ENCODE measurements at places on chromosomes 6 and 20.

DNA sequence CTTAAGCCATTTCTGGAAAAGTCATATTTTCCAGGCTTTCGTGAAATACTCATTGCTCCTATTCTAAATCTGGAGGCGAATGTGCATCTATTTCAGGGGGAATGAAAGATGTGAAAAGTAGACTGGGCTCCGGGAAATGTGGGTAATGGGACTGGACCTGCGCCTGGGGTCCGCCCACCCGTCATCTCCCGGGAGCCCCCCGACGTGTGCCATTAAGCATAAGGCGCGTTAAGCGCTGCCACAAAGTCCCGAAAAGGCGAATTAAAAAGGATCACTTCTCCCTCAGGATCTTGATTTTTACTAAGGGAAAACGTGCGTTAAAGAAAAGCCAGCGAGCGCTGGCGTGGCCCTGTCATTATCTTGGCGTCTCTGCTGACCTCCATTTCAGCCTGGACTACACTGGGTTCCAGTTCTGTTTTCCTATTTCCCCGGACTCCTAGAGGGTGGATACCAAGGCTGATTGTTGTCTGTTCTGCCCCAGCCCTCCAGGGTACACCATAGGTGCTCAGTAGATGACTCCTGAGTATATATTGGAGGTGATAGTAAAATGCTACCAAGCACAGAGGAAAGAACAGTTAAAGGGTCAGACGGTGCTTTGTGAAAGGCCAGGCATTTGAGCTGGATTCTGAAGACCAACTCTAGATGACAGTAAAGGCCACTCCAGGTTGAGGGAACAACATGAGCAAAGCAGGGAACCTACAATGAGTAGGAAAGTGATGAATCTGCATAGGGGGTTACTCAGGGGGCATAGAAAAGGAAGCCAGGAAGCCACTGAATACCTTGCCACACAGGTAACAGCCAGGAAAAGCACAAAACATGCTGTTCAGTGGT is 89.2 kb upstream of the ARID1B start:
- DNase-seq: no peak

DNA sequence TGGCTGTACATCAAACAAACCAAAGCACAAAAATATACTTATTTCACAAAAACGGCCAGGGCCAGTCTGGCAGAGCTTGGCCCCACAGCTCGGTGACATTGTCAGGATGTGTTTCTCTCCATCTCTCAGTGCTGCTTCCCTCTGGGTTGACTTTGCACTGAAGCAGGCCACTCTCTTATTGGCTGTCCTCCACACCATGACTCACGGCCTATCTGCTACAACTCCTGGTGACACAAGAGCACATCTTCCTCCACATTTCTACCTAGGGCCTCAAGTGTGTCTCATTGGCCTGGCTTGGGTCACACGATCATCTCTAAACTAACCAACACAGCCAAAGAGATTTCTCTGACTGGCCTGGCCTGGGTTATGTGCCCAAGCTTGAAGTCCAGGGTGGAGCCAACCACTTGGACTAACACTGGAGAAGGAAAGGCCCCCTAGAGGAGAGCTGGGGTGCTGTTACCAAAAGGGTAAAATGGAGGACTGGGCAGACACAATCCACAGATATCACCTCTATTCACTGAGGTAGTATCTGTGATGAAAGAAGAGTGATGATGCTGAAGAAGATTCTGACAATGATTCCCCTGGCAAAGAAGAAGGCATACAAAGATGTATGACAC is 159.8 kb upstream of the TSHZ2 start:
- DNase-seq: no peak

DNA sequence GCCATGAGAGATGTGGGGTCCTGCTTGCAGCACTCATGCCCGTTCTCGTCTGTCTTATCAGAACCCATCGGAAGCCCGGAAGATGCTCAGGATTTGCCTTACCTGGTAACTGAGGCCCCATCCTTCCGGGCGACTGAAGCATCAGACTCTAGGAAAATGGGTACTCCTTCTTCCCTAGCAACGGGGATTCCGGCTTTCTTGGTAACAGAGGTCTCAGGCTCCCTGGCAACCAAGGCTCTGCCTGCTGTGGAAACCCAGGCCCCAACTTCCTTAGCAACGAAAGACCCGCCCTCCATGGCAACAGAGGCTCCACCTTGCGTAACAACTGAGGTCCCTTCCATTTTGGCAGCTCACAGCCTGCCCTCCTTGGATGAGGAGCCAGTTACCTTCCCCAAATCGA is 8.3 kb downstream of the PI16 start:
- DNase-seq: peak; percentile 37

DNA sequence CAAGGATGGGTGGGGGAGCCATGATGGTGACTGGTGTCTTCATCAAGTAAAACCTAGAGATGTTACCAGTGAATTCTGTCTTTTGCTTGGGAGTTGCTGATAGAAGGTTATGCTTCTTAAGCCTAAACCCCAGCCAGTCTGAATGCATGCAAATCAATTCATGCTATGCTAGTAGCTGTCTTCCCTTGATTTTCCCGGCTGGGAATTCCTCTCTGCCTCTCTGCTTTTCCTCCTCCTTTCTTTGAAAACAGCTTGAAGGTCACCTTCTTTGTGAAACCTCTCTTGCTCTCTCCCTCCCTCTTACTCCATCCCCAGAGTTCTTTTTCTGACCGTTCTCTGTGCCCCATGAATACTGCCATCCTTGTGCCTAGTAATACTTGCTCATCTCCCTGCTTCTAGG is 58.9 kb downstream of the TMEM200A start:
- DNase-seq: no peak

DNA sequence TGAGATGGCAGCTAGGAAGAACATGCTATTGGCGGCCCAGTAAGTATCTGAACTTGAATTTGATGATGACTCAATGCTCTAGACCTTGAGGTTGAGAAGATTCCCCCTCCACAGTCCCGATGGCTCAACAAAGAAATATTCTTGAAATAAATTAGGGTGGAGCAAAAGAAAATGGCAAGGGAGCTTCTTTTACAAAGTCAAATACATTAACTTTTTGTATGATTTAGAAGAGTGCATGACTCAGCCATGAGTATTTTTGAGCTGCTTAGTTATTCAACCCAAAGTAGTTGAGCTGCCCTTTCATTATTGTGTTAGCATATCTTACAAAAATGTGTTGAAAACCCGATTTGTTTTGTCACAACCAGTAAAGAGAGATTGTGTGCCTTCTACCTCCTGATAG is 7.6 kb downstream of the TFAP2C start:
- DNase-seq: no peak

GRCh38 chr20:39632176-39632575 is 670.0 kb downstream of the DHX35 start:
- no peak for DNase-seq

- DNase-seq: no peak
These were observed 120.8 kb upstream of the RAB32 start for GRCh38 chr6:146422789-146423375.

DNA sequence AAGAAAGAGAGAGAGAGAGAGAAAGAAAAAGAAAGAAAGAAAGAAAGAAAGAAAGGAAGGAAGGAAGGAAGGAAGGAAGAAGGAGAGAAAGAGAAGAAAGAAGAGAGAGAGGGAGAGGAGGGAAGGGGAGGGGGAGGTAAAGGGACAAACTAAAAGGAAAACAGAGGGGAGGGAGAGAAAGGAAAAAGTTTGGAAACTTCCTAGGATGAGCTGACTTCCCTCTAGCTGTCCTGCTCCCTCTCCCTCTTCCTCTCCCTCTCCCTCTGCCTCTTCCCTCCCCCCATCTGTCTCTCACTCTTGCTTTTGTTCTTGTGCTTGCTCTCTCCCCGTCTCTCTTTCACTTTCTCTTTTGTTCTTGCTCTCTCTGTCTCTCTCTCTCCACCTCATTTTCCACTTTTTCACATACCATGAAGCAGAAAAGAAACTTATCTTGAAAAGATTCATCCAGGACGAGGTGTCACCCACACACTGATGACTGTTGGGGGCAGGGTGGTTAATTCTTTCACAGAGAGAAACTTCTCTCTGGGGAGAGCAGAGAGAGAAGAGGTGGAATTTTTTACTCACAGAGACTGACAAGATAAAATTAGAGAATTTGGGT is 56.4 kb upstream of the DUSP22 start:
- no peak for DNase-seq

DNA sequence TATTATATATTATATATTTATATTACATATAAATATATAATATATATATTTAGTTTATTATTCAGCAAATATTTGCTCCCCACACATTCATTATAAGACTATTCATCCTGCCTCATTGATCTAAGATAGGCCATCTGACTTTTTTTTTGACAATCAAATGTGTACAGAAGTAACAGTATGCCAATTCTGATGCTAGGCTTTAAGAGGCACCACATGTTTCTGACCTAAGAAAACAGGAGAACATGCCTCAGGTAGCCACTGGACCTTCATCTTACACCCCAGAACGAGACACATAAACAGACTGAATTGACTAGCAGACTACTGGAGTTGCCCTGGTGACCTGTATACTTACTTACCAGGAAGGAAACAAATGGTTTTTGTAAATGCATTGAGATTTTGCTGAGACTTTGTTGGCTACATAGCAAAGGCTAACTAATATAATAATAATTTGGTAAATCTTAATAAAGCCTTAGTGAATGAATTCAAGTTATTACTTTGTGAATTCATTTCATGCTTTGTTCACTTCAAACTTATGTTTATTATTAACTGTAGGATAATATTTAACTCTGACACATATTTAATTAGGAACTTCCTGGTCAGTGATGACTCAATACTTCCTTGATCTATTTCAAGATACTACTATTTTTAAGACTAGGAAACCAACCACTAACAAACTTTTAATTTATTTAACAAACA is 13.4 kb upstream of the MYO6 start:
- DNase-seq: no peak

GRCh38 chr6:100612094-100612493 is 147.4 kb upstream of the SIM1 start:
- DNase-seq: no peak

- DNase-seq: no peak
These were observed 179.2 kb downstream of the TMEM242 start for GRCh38 chr6:157143890-157144798.

GRCh38 chr6:53648184-53648943 is 17.2 kb downstream of the KLHL31 start:
- DNase-seq: no peak

- no peak for DNase-seq
These were observed 112.5 kb downstream of the WDR27 start for GRCh38 chr6:169589293-169589692.

GRCh38 chr6:114055349-114055748 is 84.4 kb upstream of the HDAC2 start:
- DNase-seq: no peak

GRCh38 chr6:132526461-132526860 is 11.6 kb upstream of the TAAR9 start:
- no peak for DNase-seq

- DNase-seq: no peak
These were observed 66.3 kb upstream of the MPC1 start for GRCh38 chr6:166449036-166449435.

DNA sequence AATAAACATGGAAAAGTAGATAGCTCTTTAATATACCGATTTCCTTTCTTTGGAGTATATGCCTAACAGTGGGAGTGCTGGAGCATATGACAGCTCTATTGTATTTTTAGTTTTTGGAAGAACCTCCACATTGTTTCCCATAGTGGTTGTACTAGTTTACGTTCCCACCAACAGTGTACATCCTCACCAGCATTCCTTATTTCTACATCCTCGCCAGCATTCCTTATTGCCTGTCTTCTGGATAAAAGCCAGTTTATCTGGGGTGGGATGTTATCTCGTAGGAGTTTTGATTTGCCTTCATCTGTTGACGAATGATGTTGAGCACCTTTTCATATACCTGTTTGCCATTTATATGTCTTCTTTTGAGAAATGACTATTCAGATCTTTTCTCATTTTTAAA is 2.6 kb downstream of the MICA start:
- no peak for DNase-seq

DNA sequence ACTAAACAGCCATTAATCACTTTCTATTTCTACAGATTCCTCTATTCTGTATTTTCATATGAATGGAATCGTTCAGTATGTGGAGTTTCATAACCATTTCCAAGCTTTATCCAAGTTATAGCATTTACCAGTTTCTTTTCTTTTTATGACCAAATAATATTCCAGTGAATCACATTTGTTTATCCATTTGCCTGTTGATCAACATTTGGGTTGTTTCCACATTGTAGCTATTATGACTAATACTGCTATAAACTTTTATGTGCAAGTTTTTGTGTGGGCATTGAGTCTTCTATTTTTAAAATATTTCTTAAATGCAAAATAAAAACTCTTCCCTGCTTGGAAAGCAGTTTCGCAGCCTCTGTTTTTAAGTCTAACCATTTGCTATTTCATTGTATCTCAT is 336.4 kb upstream of the OPRM1 start:
- no peak for DNase-seq

DNA sequence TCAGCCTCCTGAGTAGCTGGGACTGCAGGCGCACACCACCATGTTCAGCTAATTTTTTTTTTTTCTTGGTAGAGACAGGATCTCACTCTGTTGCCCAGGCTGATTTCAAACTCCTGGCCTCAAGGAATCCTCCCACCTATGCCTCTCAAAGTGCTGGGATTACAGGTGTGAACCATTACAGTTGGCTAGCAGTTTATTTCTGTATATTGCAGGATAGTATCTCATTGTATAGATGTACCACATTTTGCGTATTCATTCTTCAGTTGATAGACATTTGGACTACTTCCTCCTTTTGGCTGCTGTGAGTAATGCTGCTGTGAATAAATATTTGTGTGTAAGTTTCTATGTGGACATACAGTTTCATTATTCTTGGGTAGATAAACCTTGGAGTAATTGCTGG is 32.9 kb downstream of the ASXL1 start:
- DNase-seq: no peak

- no peak for DNase-seq
These were observed 521.6 kb downstream of the CD83 start for GRCh38 chr6:14638906-14639761.

- no peak for DNase-seq
These were observed 26.9 kb downstream of the CLVS2 start for GRCh38 chr6:123022975-123023374.

- DNase-seq: no peak
These were observed 274.5 kb upstream of the NRSN1 start for GRCh38 chr6:23851522-23851921.

GRCh38 chr6:28615955-28616747 is 90.5 kb downstream of the GPX5 start:
- no peak for DNase-seq

GRCh38 chr20:48722737-48723191 is 105.0 kb downstream of the PREX1 start:
- no peak for DNase-seq

DNA sequence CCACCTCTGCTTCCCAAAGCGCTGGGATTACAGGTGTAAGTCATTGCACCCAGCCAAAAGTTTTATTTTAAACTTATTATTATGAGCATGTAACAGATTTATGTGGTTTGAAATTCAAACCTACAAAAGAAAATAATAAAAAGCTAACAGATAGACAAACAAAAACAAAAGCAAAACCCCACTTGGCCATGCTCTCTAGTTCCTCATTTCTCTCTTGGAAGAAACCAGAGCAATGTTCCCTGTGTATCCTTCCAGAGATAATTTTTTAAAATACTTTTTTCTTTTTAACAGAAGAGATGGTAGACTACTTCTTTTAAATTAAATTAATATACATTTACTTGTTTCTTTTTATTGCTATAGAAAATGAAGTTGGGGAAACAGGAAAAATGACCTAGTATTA is 28.0 kb upstream of the SLC17A3 start:
- no peak for DNase-seq

GRCh38 chr6:130409418-130410100 is 43.7 kb downstream of the TMEM200A start:
- no peak for DNase-seq
